ENCODE measurements at places on chromosomes 13 and 19.

DNA sequence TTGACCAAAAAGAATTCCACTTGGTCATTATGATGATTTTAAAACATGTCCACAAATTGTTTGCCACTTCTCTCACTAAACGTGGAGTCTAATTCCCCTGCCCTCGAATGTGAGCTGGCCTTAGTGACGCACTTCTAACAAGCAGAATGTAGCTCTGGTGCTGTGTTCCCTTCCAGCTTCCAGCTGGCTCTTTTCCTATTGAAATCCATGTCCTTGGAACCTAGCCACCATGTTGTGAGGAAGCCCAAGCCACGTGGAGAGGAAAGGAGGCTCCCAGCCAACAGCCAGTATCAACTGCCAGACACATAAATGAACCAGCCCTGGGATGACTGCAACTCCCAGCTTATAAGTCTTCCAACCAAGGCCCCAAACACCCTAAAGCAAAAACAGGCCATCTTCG lies 23.6 kb upstream of the CEBPA start:
- DNase-seq, result no peak

- peak; percentile 10 for DNase-seq
These were observed 175.1 kb downstream of the ITGBL1 start for GRCh38 chr13:101627556-101627943.

DNA sequence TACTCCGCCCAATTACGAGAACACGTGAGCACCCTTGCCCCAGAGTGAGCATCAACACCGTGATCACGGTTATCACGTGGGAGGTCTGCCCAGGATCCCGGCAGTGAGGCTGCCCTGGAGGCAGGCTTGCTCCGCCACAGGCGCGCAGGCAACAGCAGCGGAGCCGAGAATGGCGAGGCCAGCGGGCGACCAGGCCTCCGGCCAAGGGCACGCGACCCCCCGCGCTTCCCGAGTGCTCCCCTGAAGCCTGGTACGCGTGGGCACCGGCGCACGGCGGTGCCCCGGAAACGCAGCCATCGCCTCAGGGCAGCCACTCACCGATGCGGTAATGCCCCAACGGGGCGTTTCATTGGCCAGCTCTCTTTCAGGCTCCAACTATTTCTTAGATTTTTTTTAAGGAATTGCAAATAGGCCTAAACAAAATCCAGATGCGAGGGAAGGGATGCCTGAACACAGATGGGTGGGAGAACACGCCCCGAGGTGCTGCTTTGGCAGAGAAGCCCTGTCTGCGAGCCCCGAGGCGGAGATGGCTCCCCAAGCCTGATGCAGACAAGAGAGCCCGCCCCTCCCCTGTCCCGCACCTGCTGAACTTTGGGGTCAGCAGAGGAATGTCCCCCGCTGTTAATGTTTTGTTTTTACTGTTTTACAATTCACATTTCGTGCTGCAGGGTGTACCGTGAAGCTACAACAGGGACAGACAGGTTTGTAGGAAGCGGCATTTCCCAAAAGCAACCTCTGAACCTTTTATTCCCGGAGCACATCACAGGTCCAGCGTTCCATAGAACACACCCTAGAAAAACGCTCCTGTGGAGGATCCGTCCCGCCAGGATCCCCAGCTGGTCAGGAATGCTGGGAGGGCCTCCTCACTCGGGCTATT lies 132.7 kb downstream of the ZDHHC20 start:
- no peak for DNase-seq

DNA sequence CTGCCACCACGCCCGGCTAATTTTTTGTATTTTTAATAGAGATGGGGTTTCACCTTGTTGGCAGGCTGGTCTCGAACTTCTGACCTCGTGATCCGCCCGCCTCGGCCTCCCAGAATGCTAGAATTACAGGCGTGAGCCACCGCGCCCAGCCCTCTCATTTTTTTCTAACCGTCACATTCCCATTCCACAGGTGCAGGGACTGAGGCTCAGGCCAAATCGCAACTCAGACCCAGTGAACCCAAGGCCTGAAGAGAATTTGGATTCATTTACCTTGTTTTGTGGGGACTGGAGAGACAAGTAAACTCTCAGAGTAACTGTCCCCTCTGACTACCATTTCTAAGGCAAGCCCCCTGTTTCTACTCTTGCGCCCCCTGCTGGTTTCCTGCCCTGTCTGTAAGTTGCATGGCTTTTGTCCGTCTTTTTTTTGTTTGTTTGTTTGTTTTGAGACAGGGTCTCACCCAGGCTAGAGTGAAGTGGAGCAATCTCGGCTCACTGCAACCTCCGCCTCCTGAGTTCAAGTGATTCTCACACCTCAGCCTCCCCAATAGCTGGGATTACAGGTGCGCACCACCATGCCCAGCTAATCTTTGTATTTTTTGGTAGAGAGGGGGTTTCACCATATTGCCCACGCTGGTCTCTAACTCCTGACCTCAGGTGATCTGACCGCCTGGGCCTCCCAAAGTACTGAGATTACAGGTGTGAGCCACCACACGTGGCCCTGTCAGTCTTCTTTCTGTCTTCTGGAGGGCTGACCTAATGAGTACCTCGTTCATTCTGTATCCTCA lies 2.3 kb upstream of the STRN4 start:
- DNase-seq, result no peak

- no peak for DNase-seq
These were observed 4.3 kb downstream of the CEBPG start for GRCh38 chr19:33377586-33378475.

DNA sequence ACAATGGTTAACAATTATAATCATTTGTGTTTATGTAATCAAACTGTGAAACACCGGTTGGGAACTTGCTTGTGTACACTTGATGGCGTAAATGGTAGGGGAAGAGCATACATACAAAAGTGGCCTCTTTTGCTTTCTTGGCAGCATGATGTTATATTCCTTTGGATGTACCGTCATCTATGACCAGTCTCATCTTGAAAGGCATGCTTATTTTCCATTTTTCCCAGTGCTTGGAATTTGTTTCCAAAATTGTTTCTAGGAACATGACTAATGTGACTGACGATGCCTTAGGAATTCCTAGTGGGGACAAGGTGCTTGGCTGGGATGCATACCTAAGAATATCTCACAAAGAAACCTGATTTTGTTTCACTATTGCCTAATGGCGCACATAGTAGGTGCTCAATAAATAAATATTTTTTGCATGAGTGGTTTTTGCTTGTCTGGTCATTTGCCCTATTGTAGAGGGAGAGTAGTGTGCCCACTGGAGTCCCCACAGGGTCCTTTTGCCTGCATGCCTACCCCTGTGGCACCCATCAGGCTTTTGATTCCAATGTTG lies 45.5 kb downstream of the SAE1 start:
- DNase-seq, result no peak

GRCh38 chr13:21898945-21899344 lies 228.1 kb downstream of the FGF9 start:
- no peak for DNase-seq

All from GM12864 (cell line).